ENCODE measurements at places on chromosomes 3 and 15.

GRCh38 chr3:57743496-57743895 is 12.6 kb upstream of the SLMAP start:
- DNase-seq: no peak

DNA sequence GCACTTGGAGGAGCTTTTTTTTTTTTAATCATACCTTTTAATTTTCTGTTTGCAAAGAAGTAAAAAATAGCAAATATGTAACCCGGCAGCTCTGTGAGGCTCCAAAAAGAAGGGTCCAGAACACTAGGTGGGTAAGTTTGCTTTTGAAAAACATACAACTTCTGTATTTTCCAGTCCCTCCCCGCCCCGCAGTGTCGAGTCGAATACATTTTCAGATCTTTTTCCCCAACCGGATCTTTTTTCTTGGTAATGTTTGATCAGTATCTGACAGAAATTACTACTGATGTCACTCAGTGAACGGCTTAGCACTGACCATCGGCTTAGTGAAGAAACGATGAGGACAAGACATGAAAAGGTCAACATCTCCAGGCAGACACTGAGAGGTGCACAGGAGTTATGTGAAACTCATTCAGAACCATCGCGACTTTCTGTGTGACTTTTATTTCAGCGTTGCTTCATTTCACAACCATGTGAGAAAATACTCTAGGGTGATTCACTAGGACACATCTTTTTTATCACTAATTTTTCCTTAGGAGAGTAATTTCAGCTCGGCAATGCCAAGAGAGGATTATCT is 11.0 kb downstream of the ISL2 start:
- no peak for DNase-seq

- DNase-seq: no peak
Measured at GRCh38 chr3:23174426-23175039, 28.6 kb upstream of the UBE2E2 start.

DNA sequence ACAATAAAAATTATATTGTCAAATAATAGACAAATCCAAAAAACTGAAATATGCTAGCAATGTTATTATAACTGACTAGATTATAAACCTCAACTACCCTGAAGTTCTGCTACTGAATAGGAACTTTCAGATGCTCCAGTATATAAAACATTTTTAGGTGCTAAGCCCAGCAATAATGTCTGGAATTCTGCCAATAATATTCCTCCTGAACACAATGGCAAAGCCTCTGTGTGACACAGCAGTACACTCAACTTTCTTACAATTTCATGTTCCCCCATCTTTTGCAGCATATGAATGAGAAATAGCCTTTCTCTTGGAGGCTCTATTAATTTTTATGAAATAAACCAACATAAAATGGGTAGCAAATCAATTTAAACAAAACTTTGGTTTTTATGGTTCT is 29.5 kb downstream of the ATOSA start:
- DNase-seq: no peak

DNA sequence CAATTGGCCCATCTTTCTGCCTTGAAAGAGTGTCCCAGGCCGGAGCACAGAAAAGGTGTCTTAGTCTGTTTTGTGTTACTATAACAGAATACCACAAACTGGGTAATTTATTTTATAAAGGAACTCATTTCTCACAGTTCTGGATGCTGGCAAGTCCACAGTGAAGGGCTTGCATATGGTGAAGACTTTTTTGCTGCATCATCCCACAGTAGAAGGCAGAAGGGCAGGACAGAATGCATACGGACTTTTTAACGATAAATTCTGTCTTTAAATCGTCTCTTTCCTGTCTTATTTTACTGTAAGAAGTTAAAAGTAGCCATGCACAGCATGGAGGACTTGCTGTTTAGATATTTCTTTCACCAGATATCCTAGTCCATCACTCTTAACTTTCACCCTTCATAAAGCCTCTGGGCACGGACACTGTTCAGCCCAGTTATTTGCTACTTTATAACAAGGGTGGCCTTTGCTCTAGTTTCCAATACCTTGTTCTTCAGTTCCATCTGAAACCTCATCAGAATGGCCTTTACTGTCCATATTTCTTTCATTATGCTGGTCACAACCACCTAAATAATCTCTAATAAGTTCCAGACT is 10.3 kb upstream of the EIF1B start:
- DNase-seq: no peak

DNA sequence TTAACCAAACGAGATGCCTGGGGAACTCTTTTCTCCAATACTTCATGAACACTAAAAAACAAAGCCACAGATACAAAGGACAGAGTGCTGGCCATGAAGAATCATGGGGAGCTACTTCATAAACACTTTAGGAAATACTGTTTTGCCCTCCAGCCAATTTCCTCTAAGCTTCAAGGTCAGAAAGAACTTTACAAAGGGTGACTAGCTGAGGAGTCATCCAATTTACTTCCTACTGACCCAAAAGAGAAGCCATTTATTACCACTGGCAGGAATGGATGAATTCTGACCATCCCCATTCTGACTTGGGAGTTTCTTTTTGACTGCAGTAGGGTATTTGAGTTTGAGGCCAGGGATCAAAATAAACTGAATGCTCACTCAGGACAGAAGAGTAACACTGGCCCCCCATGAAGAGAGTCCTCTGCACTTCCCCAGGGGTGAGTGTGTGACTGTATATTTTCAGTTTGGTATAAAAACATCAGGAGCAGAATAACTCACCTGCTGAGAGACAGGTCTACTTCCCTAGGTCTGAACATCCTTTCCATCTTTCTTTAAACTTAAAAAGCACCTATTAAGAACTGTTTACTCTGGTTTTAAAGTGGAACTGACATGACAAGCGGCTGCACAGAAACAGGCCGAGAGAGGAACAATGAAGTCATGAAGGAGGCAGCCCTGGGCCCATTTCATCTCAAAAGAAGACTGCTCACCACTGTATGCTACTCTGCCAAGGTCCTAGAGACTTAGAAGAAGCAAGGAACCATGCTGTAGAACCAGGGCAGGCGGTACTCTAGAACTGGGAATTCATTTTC is 203.6 kb downstream of the TNIK start:
- peak; percentile 52 for DNase-seq

DNA sequence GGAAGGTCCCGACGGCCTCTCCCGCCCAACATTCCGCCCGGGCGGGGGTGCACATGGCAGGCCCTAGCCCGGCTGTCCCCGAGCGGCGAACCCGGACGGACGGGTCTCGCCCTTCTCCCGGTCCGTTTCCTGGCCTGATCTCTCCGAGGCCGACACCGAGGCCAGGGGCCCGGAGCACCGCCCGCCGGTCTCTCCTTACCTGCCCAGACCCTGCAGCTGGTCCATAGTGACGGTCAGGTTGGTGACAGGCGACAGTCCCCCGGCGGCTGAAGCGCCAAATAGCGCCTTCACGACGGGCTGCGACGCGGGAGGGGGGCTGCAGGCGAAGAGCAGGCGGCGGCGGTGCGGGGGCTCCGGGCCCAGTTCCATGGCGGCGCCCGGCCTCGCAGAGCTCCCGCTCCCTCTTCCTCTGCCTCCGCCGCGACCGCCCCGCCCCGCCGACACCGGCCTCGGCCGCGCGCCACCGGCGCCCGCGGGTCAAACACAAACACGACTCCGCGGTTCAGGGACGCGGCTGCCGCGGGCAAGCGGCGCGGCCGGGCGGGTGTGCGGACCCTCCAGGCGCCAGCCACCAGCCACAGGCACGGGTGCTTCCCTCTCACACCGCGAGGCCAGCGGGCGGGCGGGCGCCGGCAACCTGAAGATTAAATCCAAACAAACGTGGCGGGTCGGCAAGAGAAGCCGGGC is 495 bp downstream of the CDC25A start:
- no peak for DNase-seq

Data from GM12865 (cell line).